ENCODE measurements at places on chromosomes 1 and 21. TPM values are rescaled to one million over a fixed set of nuclear protein-coding genes. Genes with fewer than 3 reads are reported as not detected.

GRCh38 chr1:121414905-121415304, 230.1 kb downstream of the SRGAP2C start:
- no peak overlapping the region for H3K27ac ChIP-seq
- peaks cover 2% of the 10 kb centered on the region for H3K36me3 ChIP-seq

- H3K4me1 ChIP-seq, result no peaks in the 10 kb centered on the region
- H3K27me3 ChIP-seq, result no peaks in the 10 kb centered on the region
- no peak overlapping the region for H3K4me3 ChIP-seq
Observed at GRCh38 chr1:155392898-155393411, 72.3 kb downstream of the RUSC1 start.

The CELA2B gene
- total RNA-seq, result not detected

GRCh38 chr1:197769287-197769686, 6.0 kb downstream of the DENND1B start:
- H3K4me3 ChIP-seq, result no peak overlapping the region
- H3K36me3 ChIP-seq, result peaks cover 50% of the 10 kb centered on the region
- H3K27me3 ChIP-seq, result no peaks in the 10 kb centered on the region
- DNase-seq, result no peak
- peaks cover 65% of the 10 kb centered on the region for H3K4me1 ChIP-seq

The GNAT2 gene
- total RNA-seq, result not detected

DNA sequence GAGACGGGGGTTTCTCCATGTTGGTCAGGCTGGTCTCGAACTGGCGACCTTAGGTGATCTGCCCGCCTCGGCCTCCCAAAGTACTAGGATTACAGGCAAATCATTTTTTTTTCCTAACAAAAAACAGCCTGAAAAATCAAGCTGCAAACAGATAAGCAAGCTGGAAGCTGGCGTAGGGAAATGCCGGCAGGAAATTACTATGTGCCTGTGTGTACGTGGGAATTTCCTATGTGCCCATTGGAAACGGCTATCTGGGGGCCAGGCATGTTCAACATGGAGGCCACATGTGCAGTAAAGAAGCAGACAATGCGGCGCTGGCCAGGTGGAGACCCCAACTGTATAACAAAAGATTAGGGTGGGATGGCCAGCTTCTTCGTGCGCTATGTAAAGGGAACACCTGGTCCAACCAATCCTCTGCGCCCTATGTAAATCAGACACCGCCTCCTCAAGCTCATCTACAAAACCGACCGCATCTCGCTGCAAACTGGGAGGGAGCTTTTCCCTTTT, 9.1 kb upstream of the AADACL4 start:
- no peaks in the 10 kb centered on the region for H3K36me3 ChIP-seq
- H3K27ac ChIP-seq, result no peak overlapping the region
- peaks cover 8% of the 10 kb centered on the region for H3K27me3 ChIP-seq
- H3K4me1 ChIP-seq, result peaks cover 4% of the 10 kb centered on the region
- no peak overlapping the region for H3K4me3 ChIP-seq
- no peak for DNase-seq

The RPS6KA1 gene
- 170 TPM for total RNA-seq

The KRTAP19-1 gene
- not detected for total RNA-seq

The CELA3B gene
- total RNA-seq, result not detected

Data from activated CD4-positive, alpha-beta memory T cell treated with anti-CD3 and anti-CD28 coated beads, Interleukin-2, amount 10 ng/mL, durations not matched to agents 7 days and 5 days (primary cell).